NCI-H774 (cell line): ENCODE measurements at places on chromosomes 2 and 18.

GRCh38 chr2:12493031-12493513, 223.7 kb upstream of the TRIB2 start:
- DNase-seq: no peak

- DNase-seq: no peak
Measured at GRCh38 chr18:51712821-51713220, 515.3 kb upstream of the MEX3C start.

GRCh38 chr2:56325661-56326345, 142.0 kb downstream of the CCDC85A start:
- DNase-seq: no peak

- DNase-seq: no peak
Measured at GRCh38 chr2:191572319-191572718, 105.6 kb upstream of the NABP1 start.

- no peak for DNase-seq
Measured at GRCh38 chr2:187079901-187080300, 230.9 kb upstream of the ZSWIM2 start.

DNA sequence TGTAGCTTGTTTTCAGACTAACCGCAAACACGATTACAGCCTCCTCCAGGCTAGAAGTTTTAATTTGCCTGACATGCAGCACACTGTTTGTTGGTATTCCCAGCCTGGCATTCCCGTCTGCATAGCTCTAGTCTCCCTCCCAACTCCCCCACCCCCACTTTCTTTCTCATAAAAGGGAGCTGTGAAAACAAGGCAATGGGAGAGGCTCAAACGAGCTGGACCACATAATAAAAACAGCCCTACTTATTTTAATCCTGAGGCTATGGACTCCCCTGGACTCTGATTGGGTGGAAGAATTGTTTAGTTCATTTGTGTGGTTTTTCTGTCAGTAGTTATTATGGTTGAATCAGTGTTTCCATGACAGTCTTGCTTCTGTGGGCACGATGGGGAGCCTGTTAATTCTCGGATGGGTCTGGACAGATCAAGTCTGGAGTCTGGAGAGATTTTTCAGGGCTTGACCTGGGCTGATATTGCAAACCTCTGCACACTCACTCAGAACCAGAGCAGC, 1.2 kb downstream of the STON1 start:
- no peak for DNase-seq

GRCh38 chr2:180367815-180368214, 360.7 kb upstream of the CWC22 start:
- DNase-seq: peak; percentile 16

DNA sequence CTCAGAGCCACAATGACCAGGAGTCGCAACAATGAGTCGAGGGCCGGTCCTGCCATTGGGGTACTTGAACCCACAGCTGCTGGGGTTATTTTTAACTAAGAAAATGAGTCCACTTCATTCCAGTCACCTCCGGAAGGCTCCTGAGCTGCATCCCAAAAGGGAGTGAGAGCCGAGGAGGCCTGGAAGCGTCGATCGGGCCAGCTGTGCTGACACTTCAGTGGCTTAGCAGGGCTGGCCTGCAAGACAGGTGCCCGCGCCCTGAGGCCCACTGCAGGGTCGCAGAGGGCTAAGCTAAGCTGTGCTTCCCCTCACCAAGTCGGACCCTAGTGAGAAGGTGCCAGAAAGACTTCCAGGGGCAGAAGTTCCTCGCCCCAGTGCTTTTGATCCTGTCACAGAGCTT, 21.1 kb downstream of the TBC1D8 start:
- no peak for DNase-seq

GRCh38 chr2:17748745-17749144, 4.9 kb downstream of the SMC6 start:
- DNase-seq: no peak

DNA sequence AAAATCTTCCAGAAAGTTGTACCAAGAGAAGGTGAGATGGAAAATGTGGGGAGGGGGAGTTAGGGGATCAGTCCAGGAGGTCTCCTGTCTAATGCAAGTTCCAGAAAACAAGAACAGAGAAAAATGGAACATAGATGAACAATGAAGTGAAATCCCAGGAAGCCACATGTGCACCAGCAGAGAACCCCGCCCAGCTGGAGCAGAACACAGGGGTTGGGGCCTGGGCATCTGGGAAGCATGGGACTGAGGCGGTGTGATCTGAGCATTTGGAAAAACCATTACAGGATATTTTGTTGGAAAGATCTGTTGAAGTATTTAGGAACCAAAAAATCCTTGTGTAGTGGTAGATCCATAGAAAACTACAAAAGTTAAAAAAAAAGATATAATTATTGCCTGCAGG, 133.7 kb downstream of the INO80D start:
- DNase-seq: no peak

- no peak for DNase-seq
Measured at GRCh38 chr2:221420245-221420644, 151.9 kb downstream of the EPHA4 start.

DNA sequence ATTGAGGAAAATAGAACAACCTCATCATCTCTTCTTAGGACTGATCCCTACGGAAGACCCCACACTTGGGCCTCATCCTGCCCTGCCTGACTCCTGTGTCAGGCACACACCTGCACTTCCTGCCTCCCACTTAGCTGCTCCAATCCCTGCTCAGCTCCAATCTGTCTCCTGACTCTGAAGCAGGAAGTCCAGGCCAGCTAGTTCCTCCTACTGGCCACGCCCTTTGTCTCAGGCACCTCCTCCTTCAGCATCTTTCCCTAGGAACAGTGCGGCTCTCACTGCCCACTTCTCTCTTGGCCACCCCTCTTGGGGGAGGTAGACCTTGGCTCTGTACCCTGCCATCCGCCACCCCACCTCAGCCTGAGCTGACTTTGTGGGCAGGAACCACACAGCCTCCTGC, 135.8 kb downstream of the CELF4 start:
- DNase-seq: no peak

DNA sequence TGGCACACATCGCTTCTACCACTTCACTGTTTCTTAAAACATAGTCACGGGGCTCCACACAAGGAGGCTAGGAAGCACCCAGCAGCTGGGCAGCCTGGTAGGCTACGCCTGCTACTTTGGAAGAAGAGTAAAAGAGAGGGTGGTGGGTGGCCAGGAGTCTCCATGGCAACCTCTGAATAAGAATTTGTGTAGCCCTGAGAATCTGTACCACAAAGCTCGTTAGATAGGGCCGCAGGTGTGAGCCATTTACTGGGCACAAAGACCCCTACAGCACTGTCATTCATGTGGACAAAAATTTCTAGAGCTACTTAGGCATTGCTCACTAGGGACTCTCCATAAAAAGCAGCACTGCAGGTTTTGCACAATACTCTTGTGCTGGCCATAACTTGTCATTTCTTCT, 166.4 kb upstream of the MSH6 start:
- DNase-seq: no peak

DNA sequence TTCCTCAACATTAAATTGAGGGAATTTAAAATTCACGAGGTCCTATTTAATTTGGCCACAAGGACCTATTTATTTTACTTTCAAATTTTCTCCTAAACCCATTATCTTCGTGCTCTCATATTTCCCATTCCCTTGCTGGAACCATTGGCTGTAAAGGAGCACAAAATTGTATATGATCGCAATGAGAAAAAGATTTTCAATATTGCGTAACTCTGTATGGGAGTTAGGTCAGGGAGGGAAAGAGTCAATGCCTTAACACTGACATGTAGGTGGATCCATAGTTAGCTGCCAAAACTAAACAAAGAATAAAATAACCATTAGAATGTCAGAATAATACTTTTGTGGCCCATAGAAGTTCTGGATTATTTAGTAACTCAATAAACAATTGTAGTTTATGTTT, 40.6 kb upstream of the ZC3H15 start:
- DNase-seq: no peak

- DNase-seq: no peak
Measured at GRCh38 chr2:227908266-227909054, 37.0 kb downstream of the DAW1 start.

GRCh38 chr18:5380586-5380985, 85.1 kb upstream of the ZBTB14 start:
- DNase-seq: no peak

- no peak for DNase-seq
Measured at GRCh38 chr2:182744490-182744889, 28.4 kb downstream of the DNAJC10 start.

- DNase-seq: no peak
Measured at GRCh38 chr2:223642506-223642905, 40.3 kb upstream of the SCG2 start.

DNA sequence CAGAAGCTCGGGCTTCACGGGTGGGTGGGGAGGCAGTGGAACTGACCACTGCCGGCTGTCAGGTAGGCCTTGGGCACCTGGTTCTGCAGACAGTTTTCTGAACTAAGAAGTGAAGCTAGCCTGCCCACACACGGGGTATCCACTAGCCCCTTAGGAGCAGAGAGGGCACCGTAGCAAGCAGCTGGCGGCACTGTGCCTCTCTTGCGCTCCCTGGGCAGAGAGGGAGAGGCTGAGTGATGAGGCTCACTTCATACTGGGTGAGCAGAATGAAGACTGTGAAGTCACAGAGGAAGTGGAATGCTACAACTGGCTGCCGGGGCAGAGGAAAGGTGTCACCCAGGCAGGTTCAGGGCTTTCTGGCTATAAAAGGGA, 753 bp downstream of the ITPRIPL1 start:
- DNase-seq: no peak

GRCh38 chr2:173043476-173043875, 32.2 kb upstream of the MAP3K20 start:
- DNase-seq: no peak

GRCh38 chr2:221750316-221750715, 178.2 kb upstream of the EPHA4 start:
- DNase-seq: no peak

DNA sequence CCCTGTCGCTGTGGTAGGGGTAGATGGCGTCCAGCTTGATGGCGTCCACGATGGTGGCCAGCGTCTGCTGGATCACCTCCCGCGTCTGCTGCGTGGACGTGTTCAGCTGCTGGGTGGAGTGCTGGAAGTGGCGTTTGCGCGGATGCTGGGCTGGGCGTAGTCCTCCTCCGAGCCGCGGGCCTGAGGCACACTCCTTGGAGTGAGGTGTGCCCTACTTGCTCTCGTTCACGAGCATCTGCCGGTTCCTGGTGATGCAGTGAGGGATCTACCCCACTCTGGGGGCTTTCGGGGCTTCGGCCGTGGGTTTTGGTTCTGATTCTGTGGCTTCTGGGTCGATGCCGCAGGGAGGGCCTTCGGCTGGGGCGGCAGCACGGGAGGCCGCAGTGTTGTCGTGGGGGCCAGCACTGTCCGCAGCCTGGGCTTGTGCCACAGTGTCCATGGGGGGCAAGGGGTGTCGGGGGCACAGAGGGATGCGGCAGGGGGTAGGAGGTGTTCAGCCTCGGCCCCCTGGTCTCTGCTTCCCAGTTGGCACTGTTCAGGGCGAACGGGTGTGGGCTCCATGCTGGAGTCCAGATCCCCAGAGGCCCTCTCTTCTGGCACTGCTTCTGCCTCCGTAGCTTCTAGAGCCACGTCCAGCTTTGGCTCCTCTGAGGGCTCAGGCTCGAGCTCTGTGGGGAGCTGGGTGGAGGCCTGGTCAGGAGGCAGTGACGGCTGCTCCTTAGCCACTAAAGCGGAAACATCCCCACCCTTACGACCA, 890.6 kb upstream of the LRRTM1 start:
- DNase-seq: no peak

- no peak for DNase-seq
Measured at GRCh38 chr2:13858626-13859025, 773.9 kb upstream of the LRATD1 start.

GRCh38 chr2:47304654-47305053, 98.3 kb upstream of the MSH2 start:
- DNase-seq: no peak

GRCh38 chr2:235485362-235485761, 8.5 kb upstream of the AGAP1 start:
- no peak for DNase-seq

GRCh38 chr2:238900511-238900910, 52.6 kb downstream of the TWIST2 start:
- no peak for DNase-seq

DNA sequence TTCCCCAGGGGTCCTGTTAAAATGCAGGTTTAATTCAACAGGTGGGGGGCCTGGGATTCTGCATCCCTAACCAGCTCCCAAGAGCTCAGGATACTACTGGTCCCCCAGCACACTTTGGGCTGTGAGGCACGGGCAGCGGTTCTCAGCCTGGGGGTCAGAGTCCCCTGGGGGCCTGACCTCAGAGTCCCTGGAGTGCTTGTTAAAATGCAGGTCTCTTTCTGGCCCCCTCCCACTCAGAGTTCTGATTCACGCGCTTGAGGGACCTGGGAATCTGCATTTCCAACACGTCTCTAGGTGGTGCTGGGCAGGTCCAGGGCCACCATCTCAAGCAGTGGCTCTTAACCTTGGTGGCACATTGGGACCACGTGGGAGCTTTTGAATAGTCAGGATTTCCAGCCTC, 2.8 kb upstream of the OTOS start:
- no peak for DNase-seq

DNA sequence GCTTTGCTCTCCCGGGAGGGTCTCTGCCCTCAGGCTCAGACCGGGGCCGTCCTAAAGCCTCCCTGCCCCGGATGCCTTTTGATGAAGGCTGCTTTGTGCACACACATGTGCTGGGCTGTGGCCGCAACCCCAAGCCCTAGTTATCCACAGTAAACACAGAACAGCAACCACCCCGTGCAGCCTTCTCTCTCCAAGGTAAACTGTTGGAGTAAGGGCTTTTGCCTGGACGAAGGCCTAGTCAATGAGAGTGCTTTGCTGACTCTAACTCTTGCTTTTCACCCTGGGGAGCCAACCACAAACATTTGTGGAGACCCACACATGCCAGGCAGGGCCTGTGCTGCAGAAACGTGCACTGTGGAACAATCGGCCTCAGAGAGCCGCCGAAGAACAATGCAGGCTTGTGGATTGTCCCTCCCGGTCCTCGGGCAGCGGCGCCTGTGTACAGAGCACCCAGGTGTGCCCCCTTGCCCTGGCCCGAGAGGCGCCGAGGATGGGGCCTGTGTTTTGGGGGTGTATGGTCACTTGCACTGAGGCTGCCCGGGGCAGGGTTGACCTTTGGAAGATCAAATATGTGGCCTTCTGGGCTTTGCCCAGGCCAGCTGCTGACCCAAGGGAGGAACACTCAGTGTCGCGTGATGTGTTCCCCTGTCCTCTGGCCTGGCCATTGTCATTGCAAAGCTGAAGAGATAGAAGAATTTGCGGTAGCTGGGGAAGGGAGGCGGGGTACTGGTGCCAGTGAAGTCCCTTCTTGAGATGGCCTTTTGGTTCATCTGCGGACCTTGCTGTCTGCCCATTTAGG, 37.0 kb downstream of the CTIF start:
- DNase-seq: no peak

- DNase-seq: no peak
Measured at GRCh38 chr2:197263077-197263476, 47.5 kb downstream of the ANKRD44 start.

- no peak for DNase-seq
Measured at GRCh38 chr2:20560891-20561636, 89.8 kb downstream of the HS1BP3 start.

DNA sequence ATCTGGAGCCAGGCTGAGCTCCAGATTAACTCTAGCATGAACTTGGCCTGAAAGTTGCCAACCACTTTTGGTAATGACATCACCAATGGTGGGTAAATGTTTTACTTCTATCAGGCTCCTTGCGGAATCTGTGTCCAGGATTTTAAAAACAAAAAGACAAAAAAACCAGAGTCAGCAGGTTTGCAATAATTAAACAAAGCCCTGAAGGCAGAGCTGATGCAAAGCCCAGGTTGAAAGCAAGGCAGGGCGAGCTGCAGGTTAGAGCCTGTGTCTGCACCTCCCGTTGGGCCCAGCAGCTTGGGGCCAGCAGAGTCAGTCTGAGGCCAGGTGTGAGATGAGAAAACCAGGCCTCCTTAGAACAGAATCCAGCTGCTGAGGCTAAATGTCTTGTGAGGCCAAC, 29.1 kb upstream of the ALK start:
- no peak for DNase-seq

- no peak for DNase-seq
Measured at GRCh38 chr2:100283724-100284501, 38.4 kb downstream of the LONRF2 start.
